ENCODE measurements at places on chromosomes 12 and 14.

DNA sequence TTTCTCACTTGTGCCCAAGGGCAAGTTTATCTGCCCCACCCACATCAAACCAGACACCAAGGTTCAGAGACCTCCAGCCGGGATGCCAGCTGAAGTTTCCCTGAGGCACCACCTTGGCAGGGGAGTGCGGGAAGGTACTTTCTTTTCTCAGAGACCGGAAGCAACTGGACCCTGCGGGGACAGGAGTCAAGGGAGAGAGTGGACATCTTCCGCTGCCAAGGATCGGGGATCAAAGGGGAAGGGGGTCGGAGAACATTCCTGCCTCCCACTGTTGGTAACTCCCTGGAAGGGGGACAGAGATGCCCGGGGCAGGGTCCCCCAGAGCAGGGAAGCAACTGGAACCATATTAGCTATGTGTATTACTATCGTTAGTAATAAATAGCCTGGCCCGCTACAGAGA is 161.8 kb downstream of the DICER1 start:
- DNase-seq = no peak

- no peak for DNase-seq
These were observed 4.3 kb upstream of the ASB2 start for GRCh38 chr14:93980456-93981201.

DNA sequence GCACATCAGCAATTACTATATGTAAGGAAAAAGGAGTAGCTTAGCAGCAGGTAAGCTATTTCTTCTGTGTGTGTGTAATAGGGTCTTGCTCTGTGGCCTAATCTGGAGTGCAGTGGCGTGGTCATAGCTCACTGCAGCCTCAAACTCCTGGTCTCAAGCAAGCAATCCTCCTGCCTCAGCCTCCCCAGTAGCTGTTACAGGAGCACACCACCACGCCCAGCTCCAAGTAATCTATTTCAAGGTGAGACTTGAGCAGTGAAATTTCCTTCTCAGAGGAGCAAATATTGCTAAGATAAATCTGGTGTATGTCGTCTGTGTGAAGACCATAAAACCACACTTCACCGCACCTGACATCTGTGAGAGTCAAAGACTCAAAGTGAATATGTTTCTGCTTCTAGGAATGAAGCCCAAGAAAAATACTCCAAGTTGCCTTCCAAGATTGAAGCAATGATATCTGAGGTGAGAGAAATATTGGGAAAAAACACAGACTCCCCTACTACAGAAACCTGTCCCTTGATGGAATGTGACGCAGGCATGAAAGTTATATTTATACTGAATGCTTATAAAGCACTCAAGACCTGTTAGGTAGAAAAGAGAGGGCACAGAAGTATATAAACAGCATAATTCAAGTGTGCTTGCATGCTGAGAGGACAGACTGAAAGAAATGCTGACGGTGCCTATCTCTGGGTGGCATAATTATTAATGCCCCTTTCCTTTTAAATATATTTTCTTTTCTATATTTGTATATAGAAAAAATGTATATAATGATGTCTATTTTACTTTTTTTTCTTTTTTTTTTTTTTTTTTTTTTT is 2.5 kb upstream of the SELPLG start:
- DNase-seq = no peak

DNA sequence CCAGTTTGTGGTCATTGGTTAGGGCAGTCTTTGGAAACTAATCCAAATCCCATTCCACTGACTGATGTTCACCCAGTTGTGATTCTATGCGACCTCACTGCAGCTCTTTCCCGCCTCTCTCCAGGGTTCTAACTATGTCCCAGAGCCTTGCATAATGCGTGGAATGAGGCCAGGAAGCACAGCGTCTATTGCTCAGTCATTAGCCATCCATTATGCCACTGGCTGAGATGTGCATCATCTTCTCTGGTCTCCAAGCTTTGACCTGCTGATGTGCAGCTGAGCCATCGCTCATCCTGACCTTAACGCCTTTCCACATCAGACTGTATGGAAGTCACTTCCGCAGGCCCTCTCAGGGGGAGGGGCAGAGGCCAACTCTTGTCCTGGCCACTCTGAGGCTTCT is 115.4 kb upstream of the VRK1 start:
- DNase-seq = no peak

DNA sequence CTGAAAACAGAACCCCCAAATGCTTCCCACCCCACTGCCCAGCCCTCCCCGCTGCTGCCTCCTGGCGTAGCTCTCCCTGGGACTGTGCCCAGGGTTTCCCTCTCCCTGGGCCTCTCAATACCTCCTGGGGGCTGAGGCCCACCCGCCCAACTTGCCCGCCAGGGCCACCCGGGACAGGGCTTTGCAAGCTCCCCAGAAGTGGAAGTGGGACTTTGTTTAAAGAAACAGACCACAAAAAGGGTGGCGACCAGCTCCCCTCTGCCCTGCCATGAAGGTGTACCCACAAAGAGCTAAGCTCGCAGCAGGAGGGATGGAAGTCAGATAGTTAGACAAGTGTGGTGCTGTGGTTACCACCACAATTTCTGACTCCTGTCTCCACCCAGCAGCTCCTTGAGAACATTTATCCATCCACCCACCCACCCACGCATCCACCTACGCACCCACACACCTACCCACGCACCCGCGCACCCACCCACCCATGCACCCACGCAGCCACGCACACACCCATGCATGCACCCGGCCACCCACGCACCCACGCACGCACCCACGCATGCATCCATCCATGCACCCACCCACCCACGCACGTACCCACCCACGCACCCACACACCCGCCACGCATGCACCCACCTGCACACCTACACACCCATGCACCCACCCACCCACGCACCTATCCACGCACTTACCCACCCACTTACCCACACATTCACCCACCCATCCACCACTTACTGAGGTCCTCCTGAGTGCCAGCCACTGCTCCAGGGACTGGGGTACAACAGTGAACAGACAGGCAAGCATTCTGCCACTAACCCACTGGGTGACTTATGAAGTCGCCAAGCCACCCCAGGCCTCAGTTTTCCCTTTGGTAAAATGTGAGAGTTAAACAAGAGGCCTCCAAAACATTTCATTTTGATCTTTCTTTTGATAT is 127.3 kb downstream of the SCARB1 start:
- DNase-seq = peak; percentile 23
